ENCODE measurements at places on chromosomes 4 and X. TPM values are rescaled to one million over a fixed set of nuclear protein-coding genes. Genes with fewer than 3 reads are reported as not detected.

The ANAPC4 gene
- 35.5 TPM for total RNA-seq

The RPS6KA6 gene
- total RNA-seq: 3.9 TPM

The CYTL1 gene
- not detected for total RNA-seq

The CLDN22 gene
- not detected for total RNA-seq

The CCDC160 gene
- total RNA-seq: not detected

The CC2D2A gene
- total RNA-seq: 13.7 TPM

The LAP3 gene
- total RNA-seq: 165 TPM

The NPY2R gene
- 0.65 TPM for total RNA-seq

The FGFRL1 gene
- total RNA-seq: 19.7 TPM

The HELQ gene
- 26.6 TPM for total RNA-seq

The ATOH1 gene
- total RNA-seq: not detected

The SUPT20HL2 gene
- not detected for total RNA-seq

The FANCB gene
- 3.3 TPM for total RNA-seq

The DCHS2 gene
- total RNA-seq: not detected

The LRCH2 gene
- total RNA-seq: 6.0 TPM

The SCD5 gene
- total RNA-seq: 9.2 TPM

The GABRG1 gene
- not detected for total RNA-seq

The MTMR8 gene
- total RNA-seq: 0.88 TPM

The DMD gene
- 75.5 TPM for total RNA-seq

The PGAM4 gene
- not detected for total RNA-seq

The MAGEB1 gene
- total RNA-seq: not detected

The GAGE13 gene
- not detected for total RNA-seq

The SH3RF1 gene
- 22.7 TPM for total RNA-seq

The CCSER1 gene
- total RNA-seq: 18.1 TPM

Data from subcutaneous adipose tissue (tissue), 4 donors.